Common myeloid progenitor, CD34-positive (primary cell): ENCODE measurements at places on chromosomes 4 and X.
A peak's percentile ranks its signal among the peaks of the same experiment; 100 is the strongest.

GRCh38 chrX:44906041-44906440, 33.1 kb downstream of the KDM6A start:
- no peak for DNase-seq

DNA sequence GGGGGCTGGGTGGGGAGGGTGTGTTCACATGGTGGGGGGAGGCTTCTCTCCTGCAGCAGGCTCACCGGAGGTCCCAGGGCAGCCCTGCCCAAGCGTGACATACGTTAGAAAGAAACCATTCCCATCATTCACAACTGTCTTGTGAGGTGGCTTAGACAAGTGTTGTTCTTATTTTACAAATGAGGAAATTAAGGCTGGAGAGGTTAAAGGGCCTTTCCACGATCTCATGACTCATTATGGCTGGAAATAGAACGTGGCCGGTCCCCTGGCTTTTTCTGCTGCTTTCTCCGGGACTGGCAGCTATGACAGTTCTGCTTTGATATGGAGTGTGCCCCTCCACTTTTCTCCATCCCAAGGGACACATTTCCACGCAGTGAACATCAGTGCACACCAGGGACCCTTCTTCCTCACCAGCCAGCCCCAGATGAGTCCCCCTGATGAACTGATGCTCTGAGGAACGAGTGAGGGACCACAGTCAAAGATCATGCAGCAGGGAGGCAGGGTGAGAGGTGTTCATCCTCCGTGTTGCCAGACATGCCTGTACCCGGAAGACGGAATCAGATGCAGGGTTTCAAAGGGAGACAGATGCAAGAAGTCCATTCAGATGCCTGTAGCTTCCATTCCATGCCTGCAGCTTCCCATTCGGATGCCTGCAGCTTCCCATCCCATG, 64.0 kb upstream of the ACSL1 start:
- peak; percentile 23 for DNase-seq

GRCh38 chr4:120857312-120857711, 65.2 kb downstream of the PRDM5 start:
- no peak for DNase-seq

GRCh38 chr4:164212134-164212533, 541.8 kb upstream of the SMIM31 start:
- DNase-seq: no peak

DNA sequence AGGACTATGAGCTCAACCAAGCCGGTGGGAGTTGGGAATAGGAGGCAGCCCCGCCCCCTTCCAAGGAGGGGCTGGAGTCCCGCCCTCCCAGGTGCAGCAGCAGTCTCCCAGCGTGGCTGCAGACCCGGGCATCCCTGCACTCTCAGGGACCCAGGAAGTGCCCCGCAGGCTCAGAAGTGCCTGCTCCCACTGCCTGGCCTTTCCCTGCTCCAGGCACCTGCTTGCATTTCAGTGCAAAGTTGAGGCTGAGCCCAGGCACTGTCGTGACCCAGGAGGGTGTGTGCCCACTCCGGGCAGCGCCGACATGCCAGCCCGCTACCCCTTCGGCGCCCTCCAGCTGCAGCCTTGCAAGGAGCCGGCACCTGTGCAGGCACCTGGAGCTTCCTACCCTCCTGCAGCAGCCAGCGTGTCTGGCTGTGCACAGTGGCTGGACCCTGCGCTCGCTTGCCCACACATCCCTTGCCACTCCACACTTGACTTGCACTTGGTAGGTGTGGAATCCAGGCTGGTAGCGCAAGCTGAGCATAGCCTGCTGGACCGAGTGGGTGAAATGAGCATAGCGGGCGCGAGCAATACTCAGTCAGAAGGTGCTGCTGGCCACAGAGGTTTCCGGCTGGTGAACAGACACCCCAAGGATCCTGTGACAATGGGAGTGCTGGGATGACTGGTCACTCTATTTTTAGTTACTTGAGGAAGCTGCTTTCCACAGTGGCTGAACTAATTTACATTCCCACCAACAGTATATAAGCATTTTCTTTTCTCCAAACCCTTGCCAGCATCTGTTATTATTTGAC, 236.3 kb downstream of the PCDH10 start:
- DNase-seq: no peak

- DNase-seq: no peak
These were observed 158.6 kb downstream of the TET2 start for GRCh38 chr4:105305019-105305836.
